Right renal pelvis (tissue), 4 donors: ENCODE measurements at places on chromosomes 13 and 19. TPM values are rescaled to one million over a fixed set of nuclear protein-coding genes. Genes with fewer than 3 reads are reported as not detected.

PDX1 gene
- not detected for polyA plus RNA-seq

GNG14 gene
- 0.39 TPM for polyA plus RNA-seq

ZNF221 gene
- polyA plus RNA-seq = 4.6 TPM

PLVAP gene
- polyA plus RNA-seq = 213 TPM

PGLYRP1 gene
- polyA plus RNA-seq = 0.76 TPM

DNA sequence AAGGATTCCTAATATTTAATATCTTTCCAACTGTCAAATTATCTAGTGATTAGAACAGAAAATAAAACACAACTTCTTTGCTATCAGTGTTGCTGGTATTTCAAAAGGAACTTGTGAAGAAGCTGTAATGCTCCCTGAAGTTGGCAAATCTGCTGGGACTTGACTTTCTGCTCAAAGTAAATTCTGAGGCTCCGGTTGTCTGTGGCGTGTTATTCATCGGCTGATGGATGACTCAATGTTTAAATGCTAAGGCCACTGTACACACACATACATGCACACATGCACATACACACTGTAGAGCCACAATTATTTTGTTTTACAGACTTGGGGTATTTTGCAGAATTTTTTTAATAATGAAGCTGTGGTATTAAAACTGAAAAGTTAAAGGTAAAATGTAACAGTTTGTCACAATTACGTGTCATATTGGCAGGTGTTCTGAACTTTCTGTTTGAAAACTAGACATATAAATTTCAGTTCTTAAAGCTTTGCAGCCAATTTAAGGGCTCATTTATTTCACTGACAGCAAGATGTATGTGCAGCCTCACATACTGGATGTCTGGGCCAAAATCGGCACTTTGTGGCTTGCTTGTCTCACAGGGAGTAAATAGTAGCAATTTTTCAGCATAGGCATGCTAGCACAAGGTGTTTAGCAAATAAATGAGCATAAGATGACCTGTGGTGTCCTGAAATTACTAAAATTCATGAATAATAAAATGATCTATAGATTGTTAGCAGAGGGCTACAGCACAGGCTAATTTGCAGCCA is 1691.7 kb upstream of the PCDH20 start:
- no peak for DNase-seq

GRCh38 chr13:19185086-19185864 is 3.7 kb upstream of the TUBA3C start:
- DNase-seq = no peak

DNA sequence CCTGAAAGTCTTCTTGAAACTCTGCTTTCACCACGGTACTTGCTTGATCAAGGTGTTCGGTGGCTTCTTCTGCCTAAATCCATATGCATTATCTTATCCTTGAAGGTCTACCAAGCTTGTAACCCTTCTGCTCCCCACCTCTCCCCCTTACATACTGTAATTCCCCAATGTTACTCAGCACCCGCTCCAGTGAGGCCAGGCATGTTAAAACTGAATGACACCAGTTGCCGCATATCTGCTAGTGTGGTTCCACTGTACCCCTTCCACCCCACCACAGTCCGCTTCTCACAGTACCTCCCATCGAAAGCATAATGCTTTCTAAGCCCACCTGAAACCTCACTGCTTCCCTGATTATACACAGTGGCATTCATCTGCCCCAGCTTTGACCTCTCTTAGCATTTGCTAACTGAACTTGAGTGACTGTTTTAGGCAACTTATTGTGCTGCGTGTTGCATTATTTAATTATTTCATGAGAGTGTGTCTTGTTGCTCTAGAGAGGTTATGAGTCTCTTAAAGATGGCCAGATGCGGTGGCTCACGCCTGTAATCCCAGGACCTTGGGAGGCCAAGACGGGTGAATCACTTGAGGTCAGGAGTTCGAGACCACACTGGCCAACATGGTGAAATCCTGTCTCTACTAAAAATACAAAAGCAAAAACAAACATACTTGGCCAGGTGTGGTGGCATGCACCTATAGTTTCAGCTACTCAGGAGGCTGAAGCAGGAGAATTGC is 87.6 kb upstream of the MBNL2 start:
- DNase-seq = no peak

DNA sequence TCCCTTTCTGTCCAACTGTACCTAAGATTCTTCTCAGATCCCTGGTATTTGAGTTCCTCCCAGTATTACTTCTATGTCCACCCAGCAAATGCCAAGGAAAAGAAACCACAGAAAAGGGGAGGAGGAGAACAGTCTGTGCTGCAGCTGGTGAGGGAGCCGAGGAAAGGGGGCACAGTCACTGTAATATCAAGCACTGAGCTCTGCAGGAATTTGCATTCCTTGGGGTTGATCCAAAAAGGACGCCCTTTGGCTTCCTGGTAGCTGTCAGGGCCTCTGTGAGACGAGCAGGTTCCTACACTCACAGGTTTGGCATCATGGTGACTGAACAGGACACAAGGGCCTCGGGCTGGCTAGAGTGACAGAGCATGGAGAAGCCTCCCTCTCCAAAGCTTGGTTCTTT is 273.4 kb downstream of the NHLRC3 start:
- no peak for DNase-seq

GRCh38 chr13:108494991-108495645 is 134.3 kb upstream of the MYO16 start:
- DNase-seq = no peak

DNA sequence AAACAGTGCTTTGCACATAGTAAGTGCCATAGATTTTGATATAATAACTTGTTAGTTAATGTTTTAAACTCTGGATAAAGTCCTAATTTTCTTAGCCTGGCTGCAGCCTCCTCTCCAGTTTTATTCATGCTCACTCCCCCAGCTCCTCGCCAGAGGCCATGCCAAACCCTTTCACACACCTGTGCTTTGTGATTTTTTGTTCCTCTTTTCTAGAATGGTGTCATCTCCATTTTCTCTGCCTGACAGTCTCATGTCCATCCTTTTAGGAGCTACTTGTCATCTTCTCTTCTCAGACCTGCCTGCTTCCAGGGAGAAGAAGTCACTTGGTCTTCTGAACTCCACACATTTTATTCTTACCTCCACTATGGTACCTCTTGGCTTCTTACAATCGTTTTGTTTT is 55.8 kb upstream of the SPATA13 start:
- no peak for DNase-seq

GRCh38 chr13:64553411-64554129 is 2676.6 kb downstream of the PCDH9 start:
- no peak for DNase-seq

GRCh38 chr13:106804991-106805390 is 237.1 kb upstream of the ARGLU1 start:
- DNase-seq = no peak

- DNase-seq = no peak
Observed at GRCh38 chr19:43739439-43740235, 15.1 kb downstream of the SMG9 start.

DNA sequence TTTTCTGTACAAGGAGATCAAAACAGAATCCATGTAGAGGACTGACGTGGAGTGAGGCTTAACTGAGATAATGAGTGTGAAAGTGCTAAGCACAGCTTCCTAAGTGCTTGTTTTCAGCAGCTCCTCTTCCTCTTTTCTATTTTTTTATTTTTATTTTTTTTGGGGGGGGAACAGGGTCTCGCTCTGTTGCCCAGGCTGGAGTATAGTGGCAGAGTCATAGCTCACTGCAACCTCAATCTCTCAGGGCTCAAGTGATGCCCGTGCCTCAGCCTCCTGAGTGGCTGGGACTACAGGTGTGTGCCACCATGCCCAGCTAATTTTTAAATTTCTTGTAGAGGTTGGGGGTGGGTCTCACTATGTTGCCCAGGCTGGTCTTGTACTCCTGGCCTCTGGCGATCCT is 5.6 kb upstream of the FOSB start:
- DNase-seq = no peak

DNA sequence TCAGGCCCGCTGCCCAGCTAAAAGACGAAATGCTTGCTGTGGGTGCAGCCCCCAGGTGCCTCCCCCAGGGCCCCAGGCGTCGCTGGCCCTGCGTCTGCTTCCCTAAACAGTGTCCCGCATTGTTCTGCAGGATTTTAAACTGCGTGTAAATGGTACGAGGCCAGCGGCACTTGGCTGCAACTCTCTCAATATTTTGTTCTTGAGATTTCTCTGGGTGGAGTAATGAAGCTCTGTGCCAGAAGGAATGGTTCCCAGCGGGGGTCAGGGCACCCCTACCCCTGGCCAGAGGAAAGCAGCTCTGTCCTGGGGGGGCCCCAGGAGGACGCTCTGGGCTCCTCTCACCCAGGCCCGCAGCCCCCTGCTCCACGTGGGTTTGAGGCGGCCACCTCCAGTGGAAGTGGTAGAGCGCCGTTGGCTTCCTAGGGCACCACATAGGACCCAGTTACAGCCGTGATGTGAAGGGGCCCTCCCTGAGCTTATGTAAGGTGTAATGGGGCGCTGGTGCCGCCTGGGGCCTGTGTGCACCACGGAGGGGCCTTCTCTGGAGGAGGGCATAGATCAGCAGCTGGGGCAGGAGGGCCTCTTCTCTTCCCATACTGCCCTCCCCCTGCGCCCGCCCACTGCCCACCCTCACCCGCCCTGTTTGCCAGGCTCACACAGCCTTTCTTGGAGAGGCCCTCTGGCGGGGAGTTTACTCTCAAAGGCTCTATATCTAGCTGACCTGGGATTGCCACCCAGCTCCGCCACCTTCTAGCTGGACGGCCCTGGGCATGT is 19.8 kb downstream of the PAK4 start:
- DNase-seq = no peak

- no peak for DNase-seq
Observed at GRCh38 chr13:109785141-109785891, 1.1 kb downstream of the IRS2 start.
